ENCODE measurements at places on chromosomes 4 and X. TPM values are rescaled to one million over a fixed set of nuclear protein-coding genes. Genes with fewer than 3 reads are reported as not detected.

NOCT gene
- 13.8 TPM for total RNA-seq

NLGN3 gene
- 0.25 TPM for total RNA-seq

CSAG2 gene
- total RNA-seq: not detected

TRIM2 gene
- total RNA-seq: 8.9 TPM

CCDC160 gene
- total RNA-seq: not detected

DGKK gene
- total RNA-seq: not detected

NHS gene
- 0.19 TPM for total RNA-seq

XAGE1A gene
- not detected for total RNA-seq

MTCP1 gene
- 25.6 TPM for total RNA-seq

ALG13 gene
- 17.8 TPM for total RNA-seq

TBC1D8B gene
- total RNA-seq: 9.2 TPM

AVPR2 gene
- not detected for total RNA-seq

FAM47E gene
- total RNA-seq: 1.2 TPM

PTTG2 gene
- total RNA-seq: not detected

PPEF1 gene
- not detected for total RNA-seq

MAGEA1 gene
- not detected for total RNA-seq

STBD1 gene
- 25.4 TPM for total RNA-seq

NLGN4X gene
- total RNA-seq: 0.88 TPM

F8A2 gene
- total RNA-seq: not detected

MGAT4D gene
- total RNA-seq: not detected

TMEM271 gene
- not detected for total RNA-seq

ASMT gene
- total RNA-seq: not detected

NAP1L5 gene
- 1.8 TPM for total RNA-seq

LRP2BP gene
- total RNA-seq: 0.26 TPM

NCBP2L gene
- total RNA-seq: not detected

XPNPEP2 gene
- total RNA-seq: 26.5 TPM

TCEAL6 gene
- not detected for total RNA-seq

RS1 gene
- not detected for total RNA-seq

RASGEF1B gene
- total RNA-seq: 51.9 TPM

GAGE12J gene
- not detected for total RNA-seq

SLC6A14 gene
- total RNA-seq: not detected

PFKFB1 gene
- total RNA-seq: 18.2 TPM

ADGRA3 gene
- total RNA-seq: 25.0 TPM

NSD2 gene
- total RNA-seq: 13.5 TPM

PRR32 gene
- not detected for total RNA-seq

ZNF141 gene
- total RNA-seq: 6.7 TPM

HAND2 gene
- total RNA-seq: 6.1 TPM

HS6ST2 gene
- not detected for total RNA-seq

TMSB15A gene
- total RNA-seq: not detected

BTC gene
- 0.29 TPM for total RNA-seq

CRLF2 gene
- not detected for total RNA-seq

MAP7D2 gene
- total RNA-seq: 0.49 TPM

MAGEB2 gene
- not detected for total RNA-seq

RTL3 gene
- not detected for total RNA-seq

TCEAL1 gene
- 14.4 TPM for total RNA-seq

HSFX3 gene
- not detected for total RNA-seq

PIR gene
- 24.3 TPM for total RNA-seq

DNAAF6 gene
- not detected for total RNA-seq

FGF16 gene
- not detected for total RNA-seq

SLC4A4 gene
- 26.2 TPM for total RNA-seq

Measured in right lobe of liver (tissue), 6 donors.